ENCODE measurements at places on chromosomes 6 and 20.

DNA sequence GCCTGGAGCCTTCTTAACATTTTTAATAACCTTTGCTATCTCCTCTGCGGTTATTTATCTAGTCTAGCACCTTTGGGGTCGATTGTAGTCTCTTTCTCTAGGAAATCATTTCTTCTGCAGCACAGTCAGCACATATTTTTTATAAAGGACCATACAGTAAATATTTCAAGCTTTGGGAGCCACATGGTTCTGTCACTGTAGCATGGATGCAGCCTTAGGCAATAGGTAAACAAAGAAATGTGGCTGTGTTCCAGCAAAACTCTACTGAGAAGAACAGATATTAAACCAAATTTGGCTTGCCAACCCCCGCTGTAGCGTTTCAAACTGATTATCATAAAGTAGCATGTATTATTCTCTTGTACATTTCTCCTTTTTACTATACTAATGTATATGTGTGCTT lies 95.7 kb downstream of the SLC23A2 start:
- no peak for DNase-seq

- no peak for DNase-seq
These were observed 135.0 kb downstream of the CEBPB start for GRCh38 chr20:50325651-50326050.

DNA sequence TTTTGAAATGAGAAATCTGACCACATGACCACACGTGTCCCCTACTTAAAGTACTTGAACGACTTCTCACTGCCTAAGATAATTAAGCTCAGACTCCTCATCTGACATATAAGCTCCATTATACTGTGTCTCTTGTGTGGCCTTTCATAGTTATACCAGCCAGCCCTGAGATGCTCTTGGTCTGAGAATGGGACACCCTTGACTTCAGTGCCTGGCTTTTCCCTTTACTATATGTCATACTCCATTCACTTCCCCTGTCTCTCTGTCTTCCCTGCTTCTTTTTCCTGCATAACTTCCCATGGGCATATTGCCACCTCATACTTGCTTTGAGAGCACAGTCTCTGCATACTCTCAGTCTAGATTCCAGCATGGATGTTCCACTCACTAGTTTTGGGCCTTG lies 53.4 kb upstream of the TINAG start:
- no peak for DNase-seq

DNA sequence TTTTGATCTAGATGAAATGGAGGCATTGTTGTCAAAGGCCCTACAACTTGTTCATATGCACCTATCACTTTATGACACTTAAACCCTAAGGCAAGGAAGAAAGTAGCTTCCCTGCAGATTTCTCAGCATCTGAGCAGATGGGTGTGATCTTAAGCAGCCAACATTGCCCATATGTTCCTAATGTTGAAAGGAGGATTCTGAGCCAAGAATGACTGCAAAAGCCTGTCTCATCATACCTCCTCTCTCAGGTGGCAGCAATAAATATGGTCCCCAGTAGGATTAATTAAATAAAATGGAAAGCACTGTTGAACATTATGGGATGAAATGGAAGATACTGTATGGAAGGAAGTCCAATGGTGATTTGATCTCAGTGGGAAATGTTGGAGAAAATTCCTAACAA lies 538.1 kb upstream of the MAN1A1 start:
- DNase-seq, result no peak

DNA sequence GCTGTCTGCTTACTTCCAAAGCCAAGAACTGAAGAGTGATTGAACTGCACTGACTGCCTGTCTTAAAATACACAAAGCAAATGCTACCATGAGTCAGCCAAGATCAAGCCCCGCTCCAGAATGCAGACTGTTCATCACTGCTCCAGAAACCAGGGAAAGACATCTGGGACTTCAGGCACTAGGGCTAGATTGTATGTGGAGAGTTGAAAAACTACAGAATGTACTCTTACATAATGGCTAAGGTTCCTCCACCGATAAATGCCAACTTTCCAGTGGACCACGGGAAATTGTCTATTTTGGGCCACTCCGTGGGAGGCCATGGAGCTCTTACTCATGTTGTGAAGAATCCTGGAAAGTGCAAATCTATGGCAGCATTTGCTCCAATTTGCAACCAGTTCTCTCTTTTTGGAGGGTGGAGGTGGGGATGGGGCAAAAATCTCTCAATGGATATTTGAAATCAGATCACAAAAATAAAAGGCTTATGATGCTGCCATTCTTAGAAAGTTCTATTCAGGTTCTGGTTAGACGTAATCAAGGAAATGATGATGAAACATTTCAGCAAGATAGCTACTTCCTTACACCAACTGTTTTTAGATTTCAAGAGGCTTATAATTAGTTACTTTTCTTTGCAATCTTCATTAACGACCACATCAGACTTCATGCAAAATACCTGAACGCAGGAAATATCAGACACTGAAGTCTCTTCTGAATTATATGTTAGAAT lies 11.8 kb upstream of the CAP2 start:
- peak; percentile 3 for DNase-seq

GRCh38 chr20:43835944-43836508 lies 78.6 kb upstream of the TOX2 start:
- DNase-seq, result no peak

Measured in inflammatory macrophage treated with lipopolysaccharide for 1 hour (primary cell).